ENCODE measurements at places on chromosomes 11 and 22.

- H3K4me1 ChIP-seq = no peaks in the 10 kb centered on the region
- no peaks in the 10 kb centered on the region for H3K36me3 ChIP-seq
- H3K4me3 ChIP-seq = no peak overlapping the region
These were observed 20.3 kb downstream of the BBOX1 start for GRCh38 chr11:27060816-27061460.

DNA sequence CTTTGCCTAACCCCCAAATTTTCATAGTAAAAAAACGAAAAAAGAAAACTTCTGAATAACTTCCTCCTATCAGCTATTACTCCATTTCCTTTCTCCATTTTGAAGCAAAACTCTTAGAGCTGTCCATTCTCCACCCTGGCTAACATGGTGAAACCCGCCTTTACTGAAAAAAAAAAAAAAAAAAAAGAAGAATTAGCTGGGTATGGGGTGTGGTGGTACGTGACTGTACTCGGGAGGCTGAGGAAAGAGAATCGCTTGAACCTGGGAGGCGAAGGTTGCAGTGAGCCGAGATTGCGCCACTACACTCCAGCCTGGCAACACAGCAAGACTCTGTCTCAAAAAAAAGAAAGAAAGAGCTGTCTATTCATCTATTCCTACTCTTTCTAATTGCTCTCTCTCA lies 11.3 kb upstream of the NXF1 start:
- no peaks in the 10 kb centered on the region for H3K4me1 ChIP-seq
- no peak overlapping the region for H3K4me3 ChIP-seq
- no peak for DNase-seq
- H3K27me3 ChIP-seq = no peaks in the 10 kb centered on the region

GRCh38 chr22:28714043-28714628 lies 27.5 kb downstream of the CHEK2 start:
- peaks cover 4% of the 10 kb centered on the region for H3K4me1 ChIP-seq
- no peak for DNase-seq
- no peaks in the 10 kb centered on the region for H3K36me3 ChIP-seq
- H3K27me3 ChIP-seq = no peaks in the 10 kb centered on the region
- H3K4me3 ChIP-seq = no peak overlapping the region

GRCh38 chr22:33835265-33835664 lies 85.0 kb downstream of the LARGE1 start:
- DNase-seq = no peak
- H3K27me3 ChIP-seq = no peaks in the 10 kb centered on the region
- no peaks in the 10 kb centered on the region for H3K4me1 ChIP-seq

GRCh38 chr11:132036746-132037466 lies 666.5 kb downstream of the NTM start:
- H3K27ac ChIP-seq = peak overlapping the region; percentile 9
- no peak overlapping the region for H3K4me3 ChIP-seq
- peaks cover 4% of the 10 kb centered on the region for H3K36me3 ChIP-seq
- no peaks in the 10 kb centered on the region for H3K27me3 ChIP-seq
- H3K4me1 ChIP-seq = peaks cover 25% of the 10 kb centered on the region

DNA sequence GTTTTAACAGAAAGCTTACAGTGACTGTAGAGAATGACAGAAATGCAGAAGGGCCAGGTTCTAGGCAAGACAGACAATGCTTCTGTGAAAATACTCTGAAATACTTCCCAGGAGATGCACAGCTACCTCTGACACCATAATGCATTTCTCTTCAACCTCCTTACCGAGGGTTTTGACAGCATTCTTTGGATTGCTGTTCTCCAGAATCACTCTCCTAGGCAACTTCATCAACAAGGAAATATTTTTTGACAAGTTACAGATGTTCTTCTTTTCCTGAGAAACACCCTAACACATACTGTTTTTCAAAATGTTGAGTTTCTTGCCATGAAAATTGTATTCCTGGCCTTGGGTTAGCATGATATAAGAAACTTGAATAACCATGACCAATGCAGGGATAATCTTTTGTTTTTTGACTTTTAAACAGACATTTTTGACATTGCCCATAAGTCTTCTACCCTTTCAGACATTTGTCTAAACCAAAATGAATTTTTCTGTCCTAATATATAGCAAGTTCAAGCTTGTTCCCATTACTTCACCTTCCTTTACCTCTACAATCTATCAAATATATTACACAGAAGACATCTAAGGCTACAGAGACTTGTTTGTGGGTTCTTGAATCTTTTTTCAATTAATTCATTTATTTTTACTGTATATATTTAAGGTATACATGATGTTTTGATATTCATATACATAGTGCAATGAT lies 108.1 kb downstream of the CCDC34 start:
- H3K27me3 ChIP-seq = no peaks in the 10 kb centered on the region
- no peaks in the 10 kb centered on the region for H3K4me1 ChIP-seq
- H3K36me3 ChIP-seq = no peaks in the 10 kb centered on the region
- peak overlapping the region; percentile 46 for H3K4me3 ChIP-seq

DNA sequence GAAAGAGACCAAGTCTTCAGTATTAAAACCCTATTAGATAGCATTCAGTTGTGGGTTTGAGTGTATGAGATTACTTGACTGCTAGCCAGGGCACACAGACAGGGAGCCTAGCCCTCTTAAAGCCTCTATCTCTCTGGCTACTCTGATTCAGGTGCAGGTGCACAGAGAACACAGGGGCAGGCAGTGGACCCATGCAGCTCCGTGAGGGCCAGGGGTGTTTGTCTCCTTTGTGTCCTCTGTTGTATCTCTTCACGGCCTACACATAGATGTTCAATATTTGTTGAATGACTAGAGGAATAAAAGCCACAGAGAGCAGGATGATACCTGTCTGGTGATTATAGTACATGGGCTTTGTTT lies 21.5 kb upstream of the AIFM3 start:
- H3K27me3 ChIP-seq = no peaks in the 10 kb centered on the region
- peak overlapping the region; percentile 19 for H3K27ac ChIP-seq
- H3K4me3 ChIP-seq = no peak overlapping the region
- H3K4me1 ChIP-seq = peaks cover 11% of the 10 kb centered on the region
- peaks cover 23% of the 10 kb centered on the region for H3K36me3 ChIP-seq

GRCh38 chr11:79100093-79100910 lies 340.5 kb downstream of the TENM4 start:
- H3K36me3 ChIP-seq = no peaks in the 10 kb centered on the region
- no peak overlapping the region for H3K27ac ChIP-seq
- no peaks in the 10 kb centered on the region for H3K27me3 ChIP-seq
- DNase-seq = peak; percentile 61

- H3K4me1 ChIP-seq = peaks cover 3% of the 10 kb centered on the region
- no peak for DNase-seq
- H3K27me3 ChIP-seq = peaks cover 26% of the 10 kb centered on the region
- H3K36me3 ChIP-seq = no peaks in the 10 kb centered on the region
- H3K27ac ChIP-seq = no peak overlapping the region
These were observed 22.9 kb upstream of the TLCD5 start for GRCh38 chr11:120302001-120302805.

GRCh38 chr22:28867191-28867590 lies 16.2 kb upstream of the ZNRF3 start:
- peaks cover 7% of the 10 kb centered on the region for H3K4me1 ChIP-seq
- H3K27ac ChIP-seq = no peak overlapping the region
- H3K27me3 ChIP-seq = no peaks in the 10 kb centered on the region
- DNase-seq = no peak
- no peaks in the 10 kb centered on the region for H3K36me3 ChIP-seq
- H3K4me3 ChIP-seq = no peak overlapping the region

GRCh38 chr22:26585104-26585790 lies 4.7 kb downstream of the TPST2 start:
- no peaks in the 10 kb centered on the region for H3K36me3 ChIP-seq
- H3K4me3 ChIP-seq = no peak overlapping the region
- no peaks in the 10 kb centered on the region for H3K27me3 ChIP-seq
- DNase-seq = peak; percentile 71
- peaks cover 14% of the 10 kb centered on the region for H3K4me1 ChIP-seq

- H3K4me3 ChIP-seq = peak overlapping the region; percentile 18
- no peaks in the 10 kb centered on the region for H3K27me3 ChIP-seq
- no peak for DNase-seq
- peak overlapping the region; percentile 94 for H3K27ac ChIP-seq
These were observed 25.4 kb upstream of the GSTP1 start for GRCh38 chr11:67558084-67558772.

DNA sequence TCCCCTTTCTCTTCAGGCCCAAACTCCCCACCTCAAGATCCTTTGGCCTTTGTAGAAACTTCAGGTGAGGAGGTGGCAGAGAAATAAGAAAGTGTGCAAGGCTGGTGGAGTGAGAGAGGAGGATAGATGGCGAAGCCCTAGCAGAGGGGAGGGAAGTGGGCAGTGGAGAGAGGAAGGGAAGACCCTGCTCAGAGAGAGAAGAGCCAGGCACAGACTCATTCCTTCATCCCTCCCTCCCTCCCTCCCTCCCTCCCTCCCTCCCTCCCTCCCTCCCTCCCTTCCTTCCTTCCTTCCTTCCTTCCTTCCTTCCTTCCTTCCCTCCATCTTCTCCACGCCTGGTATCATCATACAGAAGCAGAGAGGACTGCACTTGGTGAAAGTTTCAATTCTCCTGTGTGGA lies 21.0 kb downstream of the RTN4RL2 start:
- no peak for DNase-seq
- H3K27ac ChIP-seq = no peak overlapping the region
- peaks cover 82% of the 10 kb centered on the region for H3K27me3 ChIP-seq

DNA sequence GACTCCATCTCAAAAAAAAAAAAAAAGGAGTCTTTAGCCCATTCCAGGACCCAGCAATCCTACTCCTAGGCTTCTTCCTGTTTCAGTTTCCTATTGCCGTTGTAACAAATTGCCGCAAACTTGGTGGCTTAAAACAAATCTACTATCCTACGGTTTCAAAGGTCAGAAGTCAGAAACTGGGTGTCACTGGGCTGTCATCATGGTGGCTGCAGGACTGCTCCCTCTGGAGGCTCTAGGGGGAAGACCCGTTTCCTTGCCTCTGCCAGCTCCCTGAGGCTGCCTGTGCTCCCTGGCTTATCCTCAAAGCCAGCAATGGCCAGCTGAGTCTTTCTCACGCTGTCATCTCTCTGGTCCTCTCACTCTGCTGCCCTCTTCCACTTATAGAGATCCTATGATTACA lies 8.7 kb upstream of the DAGLA start:
- no peaks in the 10 kb centered on the region for H3K36me3 ChIP-seq
- no peak overlapping the region for H3K27ac ChIP-seq
- H3K4me1 ChIP-seq = peaks cover 2% of the 10 kb centered on the region
- H3K27me3 ChIP-seq = peaks cover 85% of the 10 kb centered on the region
- H3K4me3 ChIP-seq = no peak overlapping the region

DNA sequence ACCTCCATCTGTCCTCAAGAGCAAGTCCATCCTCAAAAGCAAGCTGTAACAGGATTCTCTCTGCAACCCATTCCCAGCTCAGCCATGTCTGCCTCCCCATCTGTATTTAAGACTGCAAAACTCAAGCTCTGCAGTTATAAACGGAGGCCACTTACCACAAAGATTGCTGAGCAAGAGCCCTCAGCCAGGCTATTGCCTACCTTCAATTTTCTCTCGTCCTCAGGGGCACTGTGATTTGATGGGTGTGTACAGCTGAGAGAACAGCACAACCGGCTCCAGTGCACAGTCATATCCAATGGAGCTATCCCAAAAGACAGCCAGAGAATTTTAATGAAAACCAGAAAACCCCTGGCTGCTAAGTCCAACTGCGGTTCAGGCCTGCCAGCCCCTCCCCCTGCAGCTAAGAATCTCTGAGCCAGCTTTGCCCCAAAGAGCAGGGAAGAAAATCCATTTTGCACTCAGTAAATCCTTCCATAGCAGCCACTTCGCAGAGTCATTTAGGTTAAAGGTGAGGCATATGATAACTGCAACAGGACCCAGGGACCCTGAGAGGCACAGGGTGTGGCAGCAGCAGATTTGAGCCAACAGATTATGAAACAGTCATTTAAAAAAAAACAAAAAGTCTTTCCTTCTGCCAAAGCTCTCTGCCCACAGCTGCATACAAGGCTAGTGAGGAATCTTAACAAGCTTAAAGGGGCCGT lies 37.6 kb downstream of the RAB30 start:
- no peaks in the 10 kb centered on the region for H3K27me3 ChIP-seq
- peak overlapping the region; percentile 17 for H3K27ac ChIP-seq
- H3K4me3 ChIP-seq = no peak overlapping the region
- peak; percentile 43 for DNase-seq
- H3K36me3 ChIP-seq = peaks cover 1% of the 10 kb centered on the region

DNA sequence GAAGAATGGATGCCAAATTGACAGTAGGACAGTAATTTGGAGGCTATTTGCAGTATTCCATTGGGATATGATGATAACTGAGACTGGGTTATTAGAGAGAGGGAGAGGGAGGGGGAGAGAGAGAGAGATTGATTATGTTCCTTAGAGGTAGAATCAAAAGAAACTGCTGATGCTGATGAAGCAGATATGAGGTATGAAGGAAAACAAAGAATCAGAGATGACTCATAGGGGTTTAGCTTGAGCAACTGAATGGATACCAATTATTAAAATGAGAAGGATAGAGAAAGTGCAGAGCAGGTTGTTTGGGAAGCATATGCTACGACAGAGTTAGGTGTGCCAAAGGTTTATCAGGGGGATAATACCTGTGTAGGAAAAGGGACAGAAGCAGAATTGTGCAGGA lies 12.8 kb upstream of the NUCB2 start:
- H3K36me3 ChIP-seq = no peaks in the 10 kb centered on the region
- no peaks in the 10 kb centered on the region for H3K27me3 ChIP-seq
- no peak overlapping the region for H3K27ac ChIP-seq
- DNase-seq = no peak
- no peaks in the 10 kb centered on the region for H3K4me1 ChIP-seq

DNA sequence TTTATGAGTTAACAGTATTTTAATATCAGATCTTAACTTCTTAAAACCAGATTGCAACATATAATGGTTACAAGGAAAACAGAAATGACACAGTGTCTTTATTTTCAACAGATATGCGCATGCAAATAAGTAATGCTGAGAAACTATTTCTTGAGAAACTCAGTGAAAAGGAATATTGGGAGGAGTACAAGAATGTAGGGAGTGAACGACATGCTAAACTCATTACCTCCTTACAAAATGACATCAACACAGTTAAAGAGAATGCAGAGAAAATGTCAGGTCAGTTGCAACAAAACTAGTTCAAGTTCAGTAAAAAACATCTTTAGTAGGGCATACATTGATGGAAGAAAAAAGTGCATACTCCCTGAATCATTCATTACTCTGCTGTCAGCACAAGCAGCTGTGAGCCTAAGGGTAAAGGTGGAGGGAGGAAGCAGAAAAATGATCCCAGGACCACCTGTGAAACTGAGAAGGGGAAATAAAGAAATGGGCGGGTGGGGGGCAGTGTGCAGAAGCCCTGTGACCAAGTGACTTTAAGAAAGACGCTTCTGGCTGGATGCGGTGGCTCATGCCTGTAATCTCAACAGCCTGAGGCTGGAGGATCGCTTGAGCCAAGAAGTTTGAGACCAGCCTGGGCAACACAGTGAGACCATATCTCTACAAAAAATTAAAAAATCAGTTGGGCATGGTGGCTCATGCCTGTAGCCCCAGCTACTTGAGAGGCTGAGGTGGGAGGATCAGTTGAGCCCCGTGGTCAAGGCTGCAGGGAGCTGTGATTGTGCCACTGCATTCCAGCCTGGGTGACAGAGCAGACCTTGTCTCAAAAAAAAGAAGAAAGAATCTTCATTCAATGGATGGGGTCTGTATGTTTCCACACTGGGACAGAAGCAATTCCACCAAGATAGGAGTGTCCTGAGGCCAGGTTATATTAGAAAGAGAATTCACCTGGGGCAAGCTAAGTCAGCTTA lies 31.2 kb downstream of the CCDC83 start:
- no peaks in the 10 kb centered on the region for H3K36me3 ChIP-seq
- H3K27ac ChIP-seq = no peak overlapping the region
- peaks cover 8% of the 10 kb centered on the region for H3K4me1 ChIP-seq
- DNase-seq = no peak
- H3K27me3 ChIP-seq = no peaks in the 10 kb centered on the region

- H3K27me3 ChIP-seq = no peaks in the 10 kb centered on the region
- H3K4me3 ChIP-seq = no peak overlapping the region
- H3K4me1 ChIP-seq = no peaks in the 10 kb centered on the region
- DNase-seq = no peak
- H3K36me3 ChIP-seq = no peaks in the 10 kb centered on the region
These were observed 1434.7 kb downstream of the BRD1 start for GRCh38 chr22:48393041-48393370.
